MG63 (cell line): ENCODE measurements at places on chromosomes 2 and 18.

DNA sequence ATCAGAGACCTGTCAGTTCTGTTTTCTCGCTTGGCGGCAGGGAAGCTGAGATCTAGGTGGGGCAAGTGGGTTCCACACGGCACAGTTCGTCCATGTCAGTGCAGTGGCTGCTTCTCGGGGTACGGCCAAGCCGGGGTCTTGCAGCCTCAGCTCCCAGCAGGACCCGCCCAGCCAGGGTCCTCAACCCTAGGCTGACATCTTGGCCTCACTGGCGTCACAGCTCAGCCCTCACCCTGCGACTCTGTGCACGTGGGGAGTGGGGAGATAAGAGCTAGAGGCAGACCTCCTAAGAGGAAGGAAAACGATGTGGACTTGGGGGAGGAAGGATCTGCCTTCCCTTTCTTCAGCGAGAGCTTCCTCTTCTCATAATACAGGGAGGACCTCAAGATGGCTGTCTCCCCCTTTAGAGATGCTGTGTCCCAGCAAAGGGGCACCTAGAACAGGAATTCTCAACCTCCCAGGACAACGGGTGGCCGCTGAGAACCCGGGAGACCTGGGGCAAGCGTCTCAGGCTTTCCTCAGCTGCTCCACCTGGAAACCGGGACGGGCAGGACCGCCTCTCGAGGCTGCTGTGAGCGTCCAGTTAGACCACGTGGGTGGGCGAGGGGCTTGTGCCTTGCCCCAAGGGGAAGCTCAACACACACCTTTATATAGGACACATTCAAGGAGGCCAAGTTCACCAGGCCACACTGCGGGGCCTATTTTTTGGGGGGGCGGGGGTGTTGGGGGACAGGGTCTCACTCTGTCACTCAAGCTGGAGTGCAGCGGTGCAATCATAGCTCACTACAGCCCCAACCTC is 23.5 kb upstream of the KLF11 start:
- DNase-seq = no peak

GRCh38 chr18:23088310-23088709 is 47.0 kb upstream of the CABLES1 start:
- DNase-seq = no peak

DNA sequence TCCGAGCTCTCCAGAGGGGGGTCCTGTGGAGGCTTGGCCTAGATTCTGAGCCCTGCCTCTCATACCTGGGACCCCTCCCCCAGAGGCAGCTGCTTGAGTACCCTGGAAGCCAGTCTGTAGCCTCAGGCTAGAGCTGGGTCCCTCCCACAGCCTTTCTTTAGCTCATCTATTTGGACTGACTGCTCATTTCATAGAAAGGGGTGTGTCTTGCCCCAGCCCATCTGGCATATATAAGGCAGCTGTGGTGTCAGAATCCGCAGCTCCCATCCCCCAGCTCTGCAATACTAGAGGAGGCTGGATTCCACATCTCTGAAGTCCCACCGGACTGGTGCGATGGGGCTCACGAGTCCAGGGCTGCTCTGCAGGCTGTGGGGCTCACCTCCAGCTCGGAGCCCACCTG is 26.1 kb downstream of the MPHOSPH10 start:
- peak; percentile 23 for DNase-seq

- DNase-seq = no peak
Measured at GRCh38 chr18:76495435-76496193, 572 bp upstream of the ZNF516 start.
